Mammary epithelial cell (primary cell): ENCODE measurements at places on chromosomes 4 and X. TPM values are rescaled to one million over a fixed set of nuclear protein-coding genes. Genes with fewer than 3 reads are reported as not detected.

DNA sequence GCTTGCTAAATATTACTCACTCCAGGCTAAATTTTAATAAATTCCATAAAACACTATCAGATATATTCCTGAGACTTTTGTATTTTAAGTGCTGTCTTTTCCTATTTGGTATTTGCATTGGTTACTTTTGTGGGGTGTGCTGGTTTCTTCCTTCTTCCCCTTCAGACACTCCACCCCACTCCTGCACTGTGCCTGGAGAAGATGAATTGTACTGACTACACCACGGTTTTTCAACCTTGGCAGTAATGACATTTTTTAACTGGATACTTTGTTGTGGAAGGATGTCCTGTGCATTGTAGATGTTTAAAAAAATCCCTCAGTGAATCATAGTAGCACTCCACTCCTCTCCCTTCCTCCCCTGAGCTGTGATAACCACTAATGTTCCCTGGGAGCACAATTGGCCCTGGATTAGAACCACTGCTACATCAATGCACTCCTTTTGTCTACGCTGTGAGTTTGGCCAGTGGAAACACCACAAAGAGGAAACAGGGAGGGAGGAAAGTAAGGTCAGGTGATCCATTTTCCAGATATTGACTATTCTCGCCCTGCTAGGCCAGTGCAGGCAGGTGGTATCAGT is 36.3 kb downstream of the SNCA start:
- peak; percentile 62 for DNase-seq

DNA sequence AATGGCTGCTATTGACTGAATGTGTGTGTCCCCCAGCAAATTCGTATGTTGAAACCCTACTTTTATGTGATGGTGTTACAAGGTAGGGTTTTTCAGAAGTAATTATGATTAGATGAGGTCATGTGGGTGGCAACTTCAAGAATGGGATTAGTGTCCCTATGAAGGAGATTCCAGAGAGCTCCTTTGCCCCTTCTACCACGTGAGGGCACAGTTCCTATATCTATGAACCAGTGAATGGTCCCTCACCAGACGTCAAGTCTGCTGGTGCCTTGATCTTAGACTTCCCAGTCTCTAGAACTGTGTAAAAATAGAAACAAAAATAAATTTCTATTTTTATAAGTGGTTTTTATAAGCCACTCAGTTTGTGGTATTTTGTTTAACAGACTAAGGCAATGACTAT is 1137.6 kb upstream of the IGFBP7 start:
- DNase-seq = no peak

GRCh38 chrX:115318139-115318538 is 28.6 kb downstream of the LUZP4 start:
- no peak for DNase-seq

GRCh38 chr4:87235020-87235671 is 14.7 kb upstream of the KLHL8 start:
- peak; percentile 32 for DNase-seq

DNA sequence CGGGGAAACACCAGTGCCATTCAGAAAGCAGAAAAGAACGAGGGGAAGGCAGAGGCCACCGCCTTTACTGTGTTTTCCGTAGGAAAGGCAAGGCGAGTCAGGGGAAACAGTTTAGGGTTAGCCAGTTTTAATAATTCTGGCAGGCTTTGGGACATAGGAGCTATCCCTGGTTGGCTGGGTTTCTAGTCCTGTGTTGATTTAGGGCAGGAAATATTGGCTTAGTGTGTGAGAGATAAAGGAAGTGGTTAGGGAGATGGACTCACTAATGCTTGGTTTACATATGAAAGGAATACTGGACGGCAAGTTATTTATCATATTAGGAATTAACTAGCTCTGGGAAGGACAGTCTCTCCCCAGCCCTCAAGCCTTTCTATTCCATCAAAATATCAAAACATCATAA is 53.1 kb downstream of the SYNPO2 start:
- DNase-seq = no peak

- DNase-seq = no peak
Observed at GRCh38 chrX:130145123-130145522, 20.5 kb downstream of the AIFM1 start.

GRCh38 chrX:6460893-6461490 is 73.9 kb downstream of the VCX3A start:
- no peak for DNase-seq

- DNase-seq = no peak
Observed at GRCh38 chr4:89368861-89369260, 61.3 kb upstream of the GPRIN3 start.

GRCh38 chr4:183409483-183409882 is 35.0 kb upstream of the CDKN2AIP start:
- no peak for DNase-seq

DNA sequence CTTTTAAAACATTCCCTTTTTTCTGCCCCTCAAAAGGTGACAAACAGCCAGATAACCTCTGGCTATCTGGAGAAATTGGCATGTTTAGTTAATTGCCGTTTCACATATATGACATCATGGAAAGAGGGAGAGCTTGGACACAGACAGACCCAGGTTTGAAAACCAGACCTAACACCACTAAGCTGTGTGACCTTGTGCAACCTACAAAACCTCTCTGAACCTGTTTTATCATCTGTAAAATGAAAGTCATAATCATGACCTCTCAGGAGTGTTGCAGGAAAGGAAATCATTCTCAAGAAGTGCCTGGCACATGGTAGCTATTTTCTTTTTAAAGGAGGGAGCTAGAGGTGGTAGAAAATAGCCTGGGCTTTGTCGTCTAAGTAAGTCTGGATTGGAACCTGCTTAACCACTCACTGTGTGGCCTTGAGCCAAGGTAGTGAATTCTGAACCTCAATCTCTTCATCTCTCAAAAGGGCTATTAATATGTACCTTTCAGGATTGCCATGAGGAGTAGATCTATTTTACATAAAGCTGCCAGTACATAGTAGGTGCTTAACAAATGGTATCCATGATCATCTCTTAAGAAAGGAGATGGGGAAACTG is 363.5 kb downstream of the BCOR start:
- no peak for DNase-seq

- DNase-seq = no peak
Observed at GRCh38 chr4:78691971-78692821, 84.0 kb upstream of the BMP2K start.

DNA sequence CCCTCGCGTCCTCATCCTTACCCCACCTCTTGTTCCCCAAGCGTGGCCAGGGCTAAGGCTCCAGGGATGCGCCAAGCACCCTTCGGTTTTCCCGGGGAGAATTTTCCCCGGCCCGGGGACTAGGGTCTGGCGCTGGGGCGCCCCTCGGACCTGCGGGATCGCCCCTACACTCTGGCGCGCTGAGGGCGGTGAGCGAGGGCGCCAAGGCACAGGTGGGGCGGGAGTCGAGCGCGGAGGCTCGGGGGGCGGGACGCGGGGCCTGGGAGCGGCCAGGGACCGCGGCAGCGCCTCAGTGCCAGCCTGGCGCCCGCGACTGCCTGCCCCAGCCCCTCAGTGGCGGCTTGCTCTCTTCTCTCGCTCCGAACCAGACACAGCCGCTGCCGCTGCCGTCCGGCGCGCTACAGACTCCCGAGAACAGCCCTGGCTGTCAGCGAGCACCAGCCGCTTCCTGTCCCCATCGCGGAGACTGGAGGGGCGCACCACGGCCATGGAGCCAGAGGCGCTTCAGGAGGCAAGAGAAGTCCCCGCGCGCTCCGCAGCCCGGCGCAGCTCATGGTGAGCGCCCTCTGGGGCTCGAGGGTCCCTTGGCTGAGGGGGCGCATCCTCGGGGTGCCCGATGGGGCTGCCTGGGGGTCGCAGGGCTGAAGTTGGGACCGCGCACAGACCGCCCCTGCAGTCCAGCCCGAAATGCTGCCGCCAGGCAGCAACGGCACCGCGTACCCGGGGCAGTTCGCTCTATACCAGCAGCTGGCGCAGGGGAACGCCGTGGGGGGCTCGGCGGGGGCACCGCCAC is at the start of gene DRD5:
DRD5 (plus strand) TSS at position 292 of the 793 bp plus-strand sequence; CDS start at position 688, 396 bp downstream.
- DNase-seq = no peak

DNA sequence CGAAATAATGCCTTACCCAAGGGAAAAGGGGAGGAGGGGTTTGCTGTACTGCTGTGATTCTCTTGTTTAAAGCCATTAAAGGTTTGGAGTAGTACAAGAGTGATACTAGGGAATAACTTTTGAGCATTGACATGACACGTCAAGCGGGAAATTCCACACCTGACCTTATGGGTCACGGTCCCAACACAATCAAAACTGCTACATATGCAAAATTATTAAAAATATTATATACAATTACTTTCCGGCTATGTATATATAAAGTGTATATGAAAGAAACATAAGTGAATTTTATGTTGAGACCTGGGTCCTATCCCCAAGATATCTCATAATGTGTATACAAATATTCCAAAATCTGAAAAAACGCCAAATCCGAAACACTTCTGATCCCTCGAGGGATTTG is 21.0 kb downstream of the FNIP2 start:
- DNase-seq = no peak

- DNase-seq = peak; percentile 99
Observed at GRCh38 chr4:173252024-173252935, 81.9 kb downstream of the HMGB2 start.

- DNase-seq = peak; percentile 4
Observed at GRCh38 chrX:155967653-155968325, 29.7 kb upstream of the IL9R start.

GRCh38 chr4:176230836-176231235 is 35.5 kb upstream of the SPATA4 start:
- no peak for DNase-seq

GRCh38 chr4:38670109-38670901 is 6.3 kb downstream of the KLF3 start:
- DNase-seq = no peak

- no peak for DNase-seq
Observed at GRCh38 chr4:109041463-109042360, 260.7 kb downstream of the COL25A1 start.

- no peak for DNase-seq
Observed at GRCh38 chr4:93743022-93743421, 85.5 kb upstream of the ATOH1 start.

GRCh38 chr4:124873361-124874171 is 161.0 kb upstream of the ANKRD50 start:
- no peak for DNase-seq

- peak; percentile 29 for DNase-seq
Observed at GRCh38 chrX:71541210-71542022, 8.5 kb downstream of the OGT start.

- peak; percentile 15 for DNase-seq
Observed at GRCh38 chr4:175456131-175456530, 355.9 kb downstream of the GPM6A start.

DNA sequence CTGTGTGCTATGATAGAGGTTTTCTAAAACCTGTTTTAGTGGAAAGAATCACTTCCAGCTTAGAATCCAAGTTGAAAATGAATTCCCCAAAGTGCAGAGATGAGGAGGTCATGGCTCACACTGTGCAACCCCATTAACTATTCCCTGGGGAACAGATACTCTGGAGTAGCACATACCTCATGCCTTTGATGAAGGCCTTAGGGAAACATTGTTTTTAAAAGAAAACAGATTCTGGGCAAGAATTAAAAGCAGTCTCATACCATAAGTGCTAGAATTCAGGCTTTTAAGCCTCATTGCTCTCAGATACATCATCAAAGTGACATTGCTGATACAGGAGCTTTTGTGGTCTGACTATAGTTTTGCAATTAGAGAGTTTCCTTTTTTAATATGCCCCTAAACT is 115.1 kb downstream of the NDST4 start:
- DNase-seq = no peak

- no peak for DNase-seq
Observed at GRCh38 chr4:134200811-134201215, 776 bp downstream of the PABPC4L start.

- no peak for DNase-seq
Observed at GRCh38 chrX:153153516-153153915, 25.6 kb upstream of the MAGEA1 start.

DNA sequence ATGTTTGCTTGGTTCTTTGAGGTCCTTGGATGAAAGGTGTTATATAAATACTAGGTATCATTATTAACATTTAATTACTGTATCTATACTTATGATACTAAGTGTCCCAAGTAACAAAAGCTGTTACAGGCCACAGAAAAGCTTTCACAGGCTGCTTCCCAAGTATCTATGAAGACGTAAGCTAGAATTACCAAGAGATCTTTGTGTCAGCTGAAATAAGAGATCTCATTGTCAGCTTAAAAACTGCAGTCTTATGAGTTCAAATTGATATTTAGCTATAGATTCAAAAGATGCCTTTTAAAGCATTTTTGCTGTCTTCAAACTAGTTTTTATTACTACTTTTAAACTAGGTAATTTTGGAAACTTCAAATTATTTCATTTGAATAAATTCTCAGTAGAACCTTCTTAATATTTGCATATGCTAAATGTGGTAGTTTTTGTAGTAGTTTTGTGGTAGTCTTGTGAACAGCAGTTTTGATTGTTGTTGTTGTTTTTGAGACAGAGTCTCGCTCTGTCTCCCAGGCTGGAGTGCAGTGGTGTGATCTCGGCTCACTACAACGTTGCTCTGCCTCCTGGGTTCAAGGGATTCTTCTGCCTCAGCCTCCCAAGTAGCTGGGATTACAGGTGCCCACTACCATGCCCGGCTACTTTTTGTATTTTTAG is 170.0 kb upstream of the RPL34 start:
- no peak for DNase-seq

DNA sequence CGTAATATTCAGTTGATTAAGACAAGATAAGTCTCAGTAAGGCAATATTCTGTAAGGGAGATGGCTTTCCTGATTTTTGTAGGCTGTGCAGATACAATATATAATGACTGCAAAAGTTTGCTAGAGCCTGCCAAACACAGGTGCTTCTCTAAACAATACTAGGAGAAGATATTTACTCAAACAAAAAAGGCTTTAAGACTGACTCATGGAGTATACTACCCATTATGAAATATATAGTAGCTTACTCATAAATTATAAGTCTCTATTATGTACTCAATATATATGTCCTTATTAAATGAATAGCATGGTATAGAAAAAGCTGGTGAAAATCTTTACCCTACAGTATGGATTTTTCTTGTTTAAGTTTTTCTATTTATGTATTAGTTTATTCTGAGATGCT is 93.2 kb upstream of the IL15 start:
- no peak for DNase-seq

DNA sequence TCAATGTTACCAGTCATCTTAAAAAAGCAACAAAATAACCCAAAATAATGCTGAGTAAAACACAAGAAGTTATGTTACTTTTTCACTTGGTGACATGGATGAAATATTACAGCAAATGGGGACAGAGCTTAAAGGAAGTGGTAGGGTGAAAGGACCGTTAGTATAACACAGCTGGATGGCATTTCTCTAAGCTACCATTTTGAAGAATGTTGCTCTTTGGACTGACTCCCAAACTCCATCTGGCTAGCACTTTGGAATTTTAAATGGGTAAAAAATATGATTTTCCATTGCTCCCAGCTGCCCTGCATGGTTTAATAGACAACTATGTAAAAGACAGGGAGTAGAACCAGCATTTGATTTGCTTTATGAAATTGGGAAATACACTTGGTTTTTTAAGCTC is 27.6 kb downstream of the CLCN5 start:
- no peak for DNase-seq

LONRF3 gene
- 0.12 TPM for polyA plus RNA-seq

DGKQ gene
- polyA plus RNA-seq = 6.8 TPM

SOWAHD gene
- 0.18 TPM for polyA plus RNA-seq

TIGD4 gene
- polyA plus RNA-seq = 0.17 TPM

OPN1MW3 gene
- not detected for polyA plus RNA-seq

PDCL2 gene
- polyA plus RNA-seq = not detected

SOWAHB gene
- polyA plus RNA-seq = 0.33 TPM

SSX3 gene
- polyA plus RNA-seq = not detected

TCP11X2 gene
- polyA plus RNA-seq = not detected

PCDH18 gene
- 0.01 TPM for polyA plus RNA-seq

SHROOM2 gene
- polyA plus RNA-seq = 8.7 TPM
